ENCODE measurements at places on chromosomes 4 and X.

GRCh38 chr4:53595204-53595603 is 3.9 kb upstream of the LNX1 start:
- no peak overlapping the region for H3K27ac ChIP-seq
- H3K4me1 ChIP-seq = peaks cover 5% of the 10 kb centered on the region
- H3K36me3 ChIP-seq = no peaks in the 10 kb centered on the region
- H3K27me3 ChIP-seq = no peaks in the 10 kb centered on the region
- H3K4me3 ChIP-seq = no peak overlapping the region

- H3K4me3 ChIP-seq = no peak overlapping the region
- no peaks in the 10 kb centered on the region for H3K4me1 ChIP-seq
- H3K27me3 ChIP-seq = no peaks in the 10 kb centered on the region
- DNase-seq = no peak
- no peaks in the 10 kb centered on the region for H3K36me3 ChIP-seq
Measured at GRCh38 chrX:66193821-66194220, 29.8 kb downstream of the HEPH start.

DNA sequence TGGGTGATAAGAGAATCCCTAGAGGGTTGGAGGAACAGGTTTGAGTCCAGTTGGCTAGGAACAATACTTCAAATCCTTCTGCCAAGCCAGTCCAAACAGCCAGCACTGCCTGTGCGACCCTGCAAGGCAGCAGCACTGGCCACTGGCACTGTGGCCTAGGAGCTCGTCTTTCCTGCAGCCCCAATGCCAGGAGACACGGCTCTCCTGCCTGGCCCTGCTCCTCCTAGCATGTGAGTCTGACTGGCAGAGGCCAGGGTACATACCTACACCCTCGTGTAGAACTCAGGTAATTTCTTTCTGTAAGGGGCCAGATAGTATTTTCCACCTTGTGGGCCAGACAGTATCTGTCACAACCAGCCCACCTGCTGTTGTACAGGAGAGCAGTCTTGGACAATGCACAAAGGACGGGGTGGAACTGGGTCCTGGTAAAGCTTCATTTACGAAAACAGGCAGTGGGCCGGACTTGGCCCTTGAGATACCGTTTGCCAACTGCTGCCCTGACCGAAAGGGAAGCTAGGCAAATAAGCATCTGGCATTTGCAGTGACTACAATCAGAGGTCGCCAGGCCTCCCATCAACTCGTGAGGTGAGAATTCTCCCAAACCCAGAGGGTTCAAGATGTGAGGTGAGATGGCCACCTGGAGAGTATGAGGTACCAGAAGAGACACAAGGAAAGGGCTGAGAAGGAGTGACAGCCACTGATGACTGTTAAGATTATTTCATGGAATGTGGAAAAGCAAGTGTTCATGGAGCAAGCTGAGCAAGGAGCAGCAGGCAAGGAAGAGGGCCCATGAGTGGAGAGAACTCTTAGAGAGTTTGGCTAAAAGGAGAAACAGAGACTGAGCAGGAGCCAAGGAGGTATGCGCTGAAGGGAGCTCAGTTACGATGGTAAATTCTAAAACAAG is 29.8 kb upstream of the IRAK1 start:
- H3K27ac ChIP-seq = no peak overlapping the region
- H3K4me3 ChIP-seq = no peak overlapping the region
- no peak for DNase-seq
- H3K27me3 ChIP-seq = no peaks in the 10 kb centered on the region
- peaks cover 19% of the 10 kb centered on the region for H3K4me1 ChIP-seq
- H3K36me3 ChIP-seq = no peaks in the 10 kb centered on the region

DNA sequence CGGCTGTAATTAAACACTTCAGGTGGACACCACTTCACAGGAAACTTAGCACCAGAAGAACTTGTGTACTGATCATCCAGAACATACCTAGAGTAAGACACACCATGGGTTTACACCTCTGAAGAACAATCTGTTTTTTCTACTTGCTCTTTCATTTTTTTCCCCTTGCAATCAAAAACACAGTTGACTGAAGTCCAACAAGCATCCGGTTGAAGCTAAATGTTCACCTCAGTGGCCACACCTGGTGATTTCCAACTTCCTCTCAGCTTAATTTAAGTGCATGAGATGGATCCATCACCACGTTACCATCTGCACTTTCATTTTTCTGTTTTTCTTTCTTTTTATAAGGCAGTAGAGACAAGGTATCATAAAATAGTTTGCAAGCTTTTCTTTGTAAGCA is 4.9 kb upstream of the TXK start:
- DNase-seq = peak; percentile 42
- H3K4me3 ChIP-seq = peak overlapping the region; percentile 1
- H3K4me1 ChIP-seq = peaks cover 53% of the 10 kb centered on the region
- no peaks in the 10 kb centered on the region for H3K36me3 ChIP-seq
- no peaks in the 10 kb centered on the region for H3K27me3 ChIP-seq

DNA sequence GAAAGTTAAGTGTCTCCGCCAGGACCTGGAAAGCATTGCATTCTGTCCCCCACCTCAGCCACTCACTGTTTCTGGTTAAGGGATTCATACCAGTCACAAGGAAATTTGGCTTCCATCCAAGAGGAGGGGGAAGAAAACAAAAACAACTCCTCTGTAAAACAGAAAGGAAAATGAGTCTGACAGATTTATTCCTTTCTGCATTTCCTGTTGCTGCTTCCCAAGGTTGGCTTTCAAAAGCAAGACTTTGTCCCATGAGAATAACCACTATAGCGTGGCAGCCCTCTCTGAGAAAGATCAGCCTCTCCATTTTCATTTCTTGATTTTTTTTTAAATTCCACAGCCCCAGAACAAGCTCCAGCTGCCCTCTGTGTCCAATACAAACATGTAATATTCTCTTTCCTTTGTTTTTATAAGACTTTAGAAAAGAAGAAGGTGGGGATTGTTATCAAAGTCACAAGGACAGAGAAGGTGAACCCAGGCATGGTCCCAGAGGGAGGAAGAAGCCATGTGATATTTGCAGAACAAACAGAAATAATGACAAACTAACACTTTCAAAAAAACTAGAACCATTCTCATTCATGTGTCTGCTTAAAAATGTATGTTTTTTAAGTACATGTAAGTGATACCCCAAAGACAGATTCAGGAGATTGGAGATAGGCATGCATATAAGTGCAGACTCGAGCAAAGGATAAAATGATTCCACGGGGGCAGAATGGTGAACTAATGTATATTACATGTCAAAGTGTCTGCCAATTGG is 90.7 kb upstream of the DCLK2 start:
- H3K27ac ChIP-seq = no peak overlapping the region
- H3K36me3 ChIP-seq = no peaks in the 10 kb centered on the region
- no peak overlapping the region for H3K4me3 ChIP-seq
- no peak for DNase-seq
- no peaks in the 10 kb centered on the region for H3K4me1 ChIP-seq

- H3K36me3 ChIP-seq = no peaks in the 10 kb centered on the region
- peak overlapping the region; percentile 61 for H3K27ac ChIP-seq
- H3K4me3 ChIP-seq = peak overlapping the region; percentile 72
- H3K4me1 ChIP-seq = peaks cover 16% of the 10 kb centered on the region
Measured at GRCh38 chr4:173332021-173332487, 2.1 kb downstream of the HMGB2 start.

DNA sequence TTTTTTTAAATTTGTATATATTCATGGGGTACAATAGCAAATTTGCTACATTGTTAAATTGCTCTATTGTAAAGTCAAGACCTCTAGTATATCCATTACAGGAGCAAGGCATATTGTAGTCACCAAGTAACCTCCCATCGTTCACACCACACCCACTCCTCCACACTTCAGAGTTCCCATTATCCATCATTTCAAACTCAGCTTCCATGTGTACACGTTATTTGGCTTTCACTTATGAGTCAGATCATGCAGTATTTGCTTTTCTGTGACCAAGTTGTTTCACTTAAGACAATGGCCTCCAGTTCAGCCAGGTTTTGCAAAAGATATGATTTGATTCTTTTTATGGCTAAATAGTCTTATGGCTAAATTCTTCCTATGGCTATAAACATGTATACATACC is 2614.2 kb downstream of the PCDH7 start:
- no peak for DNase-seq
- H3K4me1 ChIP-seq = no peaks in the 10 kb centered on the region
- H3K27ac ChIP-seq = no peak overlapping the region
- no peak overlapping the region for H3K4me3 ChIP-seq
- no peaks in the 10 kb centered on the region for H3K36me3 ChIP-seq
- H3K27me3 ChIP-seq = no peaks in the 10 kb centered on the region

GRCh38 chrX:67543818-67544217 is at the start of gene AR:
TSS of gene AR (plus strand) at chrX:67544021. CDS start at chrX:67545147, 1,126 bp downstream.
- H3K36me3 ChIP-seq = no peaks in the 10 kb centered on the region
- H3K27me3 ChIP-seq = peaks cover 5% of the 10 kb centered on the region
- DNase-seq = no peak
- no peak within 1 kb of the TSS for H3K4me3 ChIP-seq
- H3K4me1 ChIP-seq = no peaks in the 10 kb centered on the region

DNA sequence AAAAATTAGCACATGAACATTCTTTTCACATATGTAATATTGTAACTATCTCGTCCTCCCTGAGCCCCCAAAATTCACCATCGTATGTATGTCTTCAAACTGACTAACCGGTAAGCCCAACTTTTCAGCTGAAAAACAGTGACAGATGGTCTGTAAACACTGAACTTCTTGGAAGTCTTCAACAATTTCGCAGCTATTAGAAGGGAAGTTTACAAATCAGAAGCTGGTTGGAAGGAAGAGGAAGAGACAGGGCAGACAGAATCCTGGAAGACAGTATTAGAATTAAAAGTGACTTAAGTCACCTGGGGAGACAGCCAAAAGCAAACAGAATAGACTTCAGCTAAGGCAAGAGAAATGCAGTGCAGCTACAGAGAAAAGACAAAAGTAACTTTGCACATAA is 858.4 kb downstream of the ADGRL3 start:
- no peaks in the 10 kb centered on the region for H3K27me3 ChIP-seq
- H3K4me3 ChIP-seq = no peak overlapping the region
- DNase-seq = no peak
- no peaks in the 10 kb centered on the region for H3K4me1 ChIP-seq
- H3K27ac ChIP-seq = no peak overlapping the region

- no peaks in the 10 kb centered on the region for H3K36me3 ChIP-seq
- H3K4me1 ChIP-seq = no peaks in the 10 kb centered on the region
- no peaks in the 10 kb centered on the region for H3K27me3 ChIP-seq
- H3K27ac ChIP-seq = no peak overlapping the region
- DNase-seq = no peak
- H3K4me3 ChIP-seq = no peak overlapping the region
Measured at GRCh38 chr4:167177925-167178324, 56.4 kb downstream of the SPOCK3 start.

DNA sequence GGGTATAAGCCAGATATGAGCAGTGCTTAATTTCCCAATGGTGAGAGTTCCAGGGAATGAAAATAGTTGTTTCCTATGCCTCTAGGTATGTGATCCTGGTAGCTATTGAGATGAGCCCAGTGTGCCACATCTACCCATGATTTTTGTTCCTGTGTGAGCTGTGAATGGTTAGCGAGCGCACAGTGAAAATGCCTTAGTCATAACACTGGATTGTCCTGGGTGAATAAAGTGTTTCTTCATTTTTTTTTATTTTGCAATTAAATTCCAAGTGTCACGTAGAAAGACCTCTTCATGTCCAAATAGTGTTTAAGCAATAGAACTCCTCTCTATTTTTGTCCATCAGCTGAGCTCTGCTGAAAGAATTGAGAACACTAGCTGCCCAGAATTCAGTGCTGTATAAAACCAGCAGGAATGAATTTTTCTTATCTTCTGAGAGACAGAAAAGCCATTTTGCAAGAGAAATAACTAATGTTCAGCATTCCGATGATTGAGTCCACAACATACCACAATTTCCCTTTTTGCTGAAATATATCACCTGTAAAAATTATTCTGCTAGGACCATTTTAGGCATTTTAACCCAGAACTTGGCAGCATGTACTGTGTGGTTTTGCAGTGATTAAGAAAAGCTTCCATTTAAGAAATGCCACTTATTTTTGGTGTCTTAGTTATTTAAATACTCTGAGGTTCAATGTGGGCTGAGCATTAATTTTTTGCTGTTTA is 5.6 kb downstream of the MAOA start:
- no peaks in the 10 kb centered on the region for H3K36me3 ChIP-seq
- no peak for DNase-seq
- no peak overlapping the region for H3K4me3 ChIP-seq
- H3K27me3 ChIP-seq = no peaks in the 10 kb centered on the region
- no peaks in the 10 kb centered on the region for H3K4me1 ChIP-seq

- no peak overlapping the region for H3K4me3 ChIP-seq
- no peak for DNase-seq
- H3K36me3 ChIP-seq = no peaks in the 10 kb centered on the region
- H3K27me3 ChIP-seq = no peaks in the 10 kb centered on the region
- H3K27ac ChIP-seq = no peak overlapping the region
- H3K4me1 ChIP-seq = no peaks in the 10 kb centered on the region
Measured at GRCh38 chr4:157165935-157166610, 54.5 kb upstream of the GRIA2 start.

GRCh38 chr4:169098054-169098497 is 88.0 kb upstream of the CBR4 start:
- no peaks in the 10 kb centered on the region for H3K27me3 ChIP-seq
- H3K36me3 ChIP-seq = no peaks in the 10 kb centered on the region
- no peaks in the 10 kb centered on the region for H3K4me1 ChIP-seq
- H3K27ac ChIP-seq = no peak overlapping the region
- DNase-seq = no peak

- H3K4me1 ChIP-seq = no peaks in the 10 kb centered on the region
- H3K36me3 ChIP-seq = no peaks in the 10 kb centered on the region
- H3K27ac ChIP-seq = no peak overlapping the region
- no peak overlapping the region for H3K4me3 ChIP-seq
- DNase-seq = no peak
Measured at GRCh38 chr4:16858275-16858752, 40.1 kb downstream of the LDB2 start.

DNA sequence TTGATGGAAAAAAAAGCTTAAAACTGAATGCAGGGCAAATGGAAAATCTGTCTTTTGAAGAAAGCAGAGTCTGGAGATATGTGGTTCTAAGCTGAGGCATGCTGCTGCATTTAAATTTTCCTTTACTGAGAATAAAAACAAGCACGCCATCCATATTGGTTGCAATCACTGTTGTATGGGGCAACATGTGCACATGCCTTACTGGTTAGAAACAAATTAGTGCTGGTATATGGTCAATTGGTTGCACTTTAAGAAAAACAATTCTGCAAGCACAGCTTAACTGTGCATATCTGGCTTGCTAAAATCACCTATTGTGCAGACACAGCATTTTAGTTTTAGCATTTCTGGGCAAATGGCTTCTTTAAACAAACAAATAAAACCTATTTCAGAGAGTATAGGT is 239.1 kb downstream of the NDST4 start:
- DNase-seq = no peak
- H3K27me3 ChIP-seq = no peaks in the 10 kb centered on the region

- no peak for DNase-seq
- no peak overlapping the region for H3K4me3 ChIP-seq
- H3K27ac ChIP-seq = no peak overlapping the region
- no peaks in the 10 kb centered on the region for H3K4me1 ChIP-seq
- H3K27me3 ChIP-seq = no peaks in the 10 kb centered on the region
- H3K36me3 ChIP-seq = no peaks in the 10 kb centered on the region
Measured at GRCh38 chr4:188727746-188728145, 588.5 kb downstream of the TRIML1 start.

- H3K27ac ChIP-seq = no peak overlapping the region
- H3K4me3 ChIP-seq = no peak overlapping the region
- no peaks in the 10 kb centered on the region for H3K36me3 ChIP-seq
- no peak for DNase-seq
Measured at GRCh38 chr4:54971474-54971950, 153.9 kb downstream of the KDR start.

GRCh38 chr4:141132072-141132708 is 1.1 kb downstream of the RNF150 start:
- H3K4me1 ChIP-seq = no peaks in the 10 kb centered on the region
- no peaks in the 10 kb centered on the region for H3K36me3 ChIP-seq
- peak overlapping the region; percentile 60 for H3K4me3 ChIP-seq
- DNase-seq = no peak
